Activated CD4-positive, CD25-positive, alpha-beta regulatory T cell (primary cell): ENCODE measurements at places on chromosomes 5 and 9.

GRCh38 chr9:128082151-128082550 lies 14.1 kb downstream of the SLC25A25 start:
- DNase-seq: no peak

- DNase-seq: no peak
These were observed 10.1 kb upstream of the PLPPR1 start for GRCh38 chr9:101018467-101018866.

- no peak for DNase-seq
These were observed 6.8 kb upstream of the S1PR3 start for GRCh38 chr9:88984543-88984883.

DNA sequence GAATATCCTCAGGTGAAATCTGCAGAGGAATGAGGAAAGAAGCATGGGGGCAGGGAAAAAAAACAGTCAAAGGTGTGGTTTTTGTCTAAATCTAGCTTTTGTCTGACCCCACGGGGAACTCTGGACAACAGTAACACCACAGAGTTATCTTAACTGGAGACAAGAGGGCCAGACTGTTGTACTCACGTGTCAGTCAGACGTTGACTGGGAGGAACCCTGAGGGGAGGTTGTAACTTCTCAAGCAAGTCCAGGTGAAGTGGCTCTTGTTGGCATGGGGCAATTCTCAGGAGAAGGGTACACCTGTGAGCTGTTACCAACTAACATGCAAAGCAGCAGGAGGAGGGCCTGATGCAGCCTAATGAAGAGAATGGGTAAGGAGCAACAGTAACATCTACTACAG lies 44.1 kb upstream of the SHISAL2B start:
- DNase-seq: no peak

- no peak for DNase-seq
These were observed 86.1 kb downstream of the ZNF354C start for GRCh38 chr5:179146277-179146676.

GRCh38 chr5:2193542-2194235 lies 311.0 kb upstream of the IRX4 start:
- no peak for DNase-seq

DNA sequence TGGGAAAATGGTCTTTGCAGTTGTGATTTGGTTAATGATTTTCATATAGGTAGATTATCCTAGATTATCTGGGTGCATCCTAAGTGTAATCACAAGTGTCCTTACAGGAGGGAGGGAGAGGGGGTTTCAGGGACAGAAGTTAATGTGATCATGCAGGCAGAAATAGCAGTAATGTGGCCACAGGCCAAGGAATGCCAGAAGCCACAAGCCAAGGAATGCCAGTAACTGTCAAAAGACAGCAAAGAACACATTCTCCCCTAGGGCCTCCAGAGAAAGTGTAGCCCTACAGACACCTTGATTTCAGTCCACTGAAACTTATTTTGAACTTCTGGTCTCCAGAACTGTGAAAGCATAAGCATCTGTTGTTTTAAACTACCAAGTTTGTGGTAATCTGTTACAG lies 2074.5 kb downstream of the MAT2B start:
- no peak for DNase-seq

DNA sequence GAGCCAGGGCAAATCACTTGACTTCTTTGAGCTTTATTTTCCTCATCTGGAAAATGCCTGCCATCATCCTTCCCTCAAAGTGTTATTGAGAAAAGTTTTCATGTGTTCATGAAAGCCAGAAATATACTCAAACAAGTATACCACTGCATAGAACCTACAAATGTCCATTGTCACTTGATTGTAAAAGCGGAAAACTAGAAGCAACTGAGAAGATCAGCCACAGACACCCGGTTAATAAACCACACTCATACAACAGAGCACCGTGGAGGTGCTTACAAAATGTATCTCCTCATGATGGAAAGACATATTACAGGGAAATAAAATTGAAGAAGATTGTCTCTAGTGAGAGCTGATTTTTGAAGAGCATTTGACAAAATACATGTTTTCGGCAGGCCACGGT lies 117.2 kb upstream of the MSX2 start:
- DNase-seq: no peak

DNA sequence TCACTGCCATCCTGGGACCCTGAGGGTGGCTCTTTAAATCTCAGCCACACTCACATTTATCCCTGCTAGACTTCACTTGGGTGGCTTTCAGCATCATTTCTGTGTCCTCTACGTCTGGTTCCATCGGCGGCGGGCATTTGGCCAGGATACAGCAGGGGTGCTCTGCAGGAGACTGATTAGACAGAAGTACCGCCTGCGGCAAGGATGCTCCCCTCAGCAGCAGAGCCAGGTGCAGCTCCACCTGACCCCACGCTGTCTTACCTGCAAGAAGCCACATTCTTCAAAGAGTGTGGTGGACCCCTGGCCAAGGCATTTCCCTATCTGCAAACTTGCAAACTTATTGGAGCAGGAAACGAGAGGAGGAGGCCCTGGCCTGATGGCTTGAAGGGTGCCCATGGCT lies 309.8 kb upstream of the IRX4 start:
- DNase-seq: no peak

- no peak for DNase-seq
These were observed 42.9 kb downstream of the TMEM38B start for GRCh38 chr9:105737205-105737604.

DNA sequence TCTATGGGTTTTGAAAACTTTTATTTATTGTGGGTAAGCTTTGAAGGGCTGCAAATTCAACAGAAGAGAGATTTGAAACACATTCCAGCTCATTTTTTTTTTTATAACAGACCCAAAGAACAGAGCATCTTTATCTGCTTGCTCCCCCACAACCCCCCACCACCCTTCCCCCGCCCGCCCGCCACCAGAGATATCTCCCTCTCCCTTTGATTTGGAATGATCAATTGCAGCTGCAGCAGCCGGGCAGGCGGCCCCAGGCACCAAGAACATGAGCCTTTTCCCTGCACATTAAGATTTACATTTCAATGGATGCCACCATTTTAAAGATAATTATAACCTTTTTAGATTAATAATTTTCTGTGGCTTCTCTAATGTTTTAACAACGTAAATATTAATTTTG lies 510.9 kb downstream of the ZNF608 start:
- no peak for DNase-seq

GRCh38 chr5:167284222-167284890 lies 1007.1 kb upstream of the WWC1 start:
- DNase-seq: no peak

- DNase-seq: no peak
These were observed 126.1 kb downstream of the NPR3 start for GRCh38 chr5:32837211-32837610.

GRCh38 chr9:764105-764524 lies 77.4 kb upstream of the DMRT1 start:
- no peak for DNase-seq

- DNase-seq: no peak
These were observed 28.4 kb downstream of the PAX5 start for GRCh38 chr9:37005517-37006140.

DNA sequence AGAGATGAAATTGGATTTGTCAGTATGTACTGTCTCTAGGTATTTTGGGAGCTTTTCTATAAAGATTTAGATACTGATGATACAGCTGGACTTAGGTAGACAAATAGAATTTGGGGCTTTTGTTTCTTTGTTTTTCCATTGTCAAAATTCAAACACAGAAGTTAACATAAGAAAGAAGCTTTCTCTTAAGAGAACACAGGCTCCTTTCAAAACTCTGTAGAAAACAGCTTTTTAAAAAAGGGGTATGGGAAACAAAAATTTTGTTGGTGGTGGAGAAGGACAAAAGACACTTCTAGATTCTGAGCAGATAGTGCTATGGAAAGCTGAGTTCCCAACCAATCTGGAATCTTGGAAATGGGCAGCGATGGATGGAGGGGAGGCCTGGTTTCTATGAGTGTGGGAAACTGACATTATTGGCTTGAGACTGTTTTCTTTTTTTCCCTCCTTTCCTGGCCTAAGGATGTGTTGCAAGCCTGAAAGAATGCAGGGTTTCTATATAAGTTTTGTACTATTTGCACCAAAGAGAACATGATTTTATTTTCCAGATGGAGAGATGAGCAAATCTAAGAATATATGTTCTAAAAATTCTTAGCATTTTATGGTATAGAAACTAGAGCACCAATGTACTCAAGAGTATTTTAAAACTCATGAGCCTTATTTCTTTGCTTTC lies 240.0 kb downstream of the PRR16 start:
- DNase-seq: no peak

DNA sequence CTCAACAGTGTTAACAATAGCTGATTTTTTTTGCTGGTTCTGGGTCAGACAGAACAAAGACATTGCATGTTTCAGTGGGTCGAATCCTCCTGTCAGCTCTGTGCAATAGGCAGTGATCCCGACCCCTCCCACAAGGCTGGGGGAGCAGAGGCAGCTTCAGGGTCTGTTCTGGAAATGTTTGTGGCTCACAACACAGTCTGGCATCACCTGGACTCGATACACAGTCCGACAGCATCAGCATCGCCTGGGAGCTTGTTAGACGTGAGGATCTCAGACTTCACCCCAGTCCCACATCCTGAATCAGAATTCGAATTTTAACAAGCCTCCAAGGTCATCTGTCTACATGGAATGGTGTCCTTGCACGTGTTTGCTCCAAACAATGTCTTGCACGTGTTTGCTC lies 384.7 kb downstream of the IRX2 start:
- no peak for DNase-seq

- no peak for DNase-seq
These were observed 60.2 kb upstream of the UNC5A start for GRCh38 chr5:176750144-176750543.

DNA sequence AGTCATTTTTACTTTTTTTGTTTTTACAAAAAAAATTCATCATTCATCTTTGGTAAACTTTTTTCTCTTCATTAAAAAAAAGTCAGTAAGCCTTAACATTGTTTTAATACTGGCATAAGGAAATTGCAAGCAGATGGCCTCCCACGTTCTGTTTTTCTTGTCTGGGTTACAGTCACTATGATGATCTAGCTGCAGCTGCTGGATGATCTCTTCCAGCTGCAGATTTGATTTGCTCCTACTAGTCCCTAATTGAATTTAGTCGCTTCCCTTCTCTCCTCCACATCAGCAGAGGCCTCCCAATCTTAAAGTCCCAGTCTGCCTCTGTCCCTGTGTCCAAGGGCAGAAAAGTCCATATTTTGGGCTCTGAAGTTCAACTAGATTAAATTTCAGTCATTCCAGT lies 106.8 kb upstream of the PTGER4 start:
- no peak for DNase-seq

GRCh38 chr5:127229185-127229889 lies 61.3 kb upstream of the MEGF10 start:
- DNase-seq: peak; percentile 8

GRCh38 chr5:94983861-94984535 lies 300.9 kb downstream of the MCTP1 start:
- no peak for DNase-seq

- no peak for DNase-seq
These were observed 115.3 kb downstream of the SLC1A3 start for GRCh38 chr5:36721664-36722235.

- DNase-seq: no peak
These were observed 1310.0 kb upstream of the C9orf72 start for GRCh38 chr9:28883234-28883633.

DNA sequence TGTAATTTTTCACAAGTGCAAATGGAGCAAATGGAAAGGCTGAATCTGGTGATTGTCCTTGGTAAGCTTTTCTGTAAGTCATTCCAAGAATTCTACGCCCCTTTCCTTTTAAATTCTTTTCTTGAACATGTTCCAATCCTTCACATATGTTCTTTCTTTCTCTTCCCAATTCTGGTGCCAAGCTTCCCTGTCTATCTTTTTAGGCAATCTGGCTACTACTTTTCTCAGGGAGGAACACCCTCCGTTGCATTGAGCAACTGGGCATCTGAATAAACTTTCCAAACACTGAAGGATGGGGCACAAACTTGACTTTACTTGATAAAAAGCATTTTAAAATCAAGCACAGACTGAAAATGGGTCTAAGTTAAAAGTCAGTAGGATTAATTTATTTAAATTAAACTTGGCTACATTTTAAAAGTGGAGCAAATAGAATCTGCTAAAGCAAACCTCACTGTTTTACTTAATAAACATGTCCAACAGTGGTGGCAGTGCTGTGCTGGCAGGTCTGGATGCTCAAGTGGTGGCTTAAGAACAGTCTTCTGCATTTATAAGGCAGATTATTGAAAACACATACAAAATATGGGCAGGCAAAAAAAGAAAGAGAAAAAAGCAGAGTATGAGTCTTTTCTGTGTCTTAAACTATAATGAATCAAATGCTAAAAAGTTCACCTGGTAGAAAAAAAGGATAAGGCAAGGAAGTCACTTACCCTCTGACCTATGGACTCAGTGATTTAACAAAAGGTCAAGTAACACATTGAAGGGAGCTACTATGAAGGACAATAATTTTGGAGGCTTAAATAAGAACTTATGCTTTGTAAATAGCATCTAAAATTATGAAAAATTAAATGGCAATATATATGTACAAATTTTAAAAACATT lies 5.4 kb downstream of the ELL2 start:
- DNase-seq: no peak

GRCh38 chr9:134561427-134562145 lies 80.0 kb upstream of the COL5A1 start:
- no peak for DNase-seq

- DNase-seq: no peak
These were observed 178.0 kb downstream of the NPR3 start for GRCh38 chr5:32889078-32889477.

GRCh38 chr5:159787837-159788236 lies 128.4 kb upstream of the ADRA1B start:
- DNase-seq: no peak

- DNase-seq: no peak
These were observed 123.0 kb upstream of the GRIA1 start for GRCh38 chr5:153367466-153367865.

DNA sequence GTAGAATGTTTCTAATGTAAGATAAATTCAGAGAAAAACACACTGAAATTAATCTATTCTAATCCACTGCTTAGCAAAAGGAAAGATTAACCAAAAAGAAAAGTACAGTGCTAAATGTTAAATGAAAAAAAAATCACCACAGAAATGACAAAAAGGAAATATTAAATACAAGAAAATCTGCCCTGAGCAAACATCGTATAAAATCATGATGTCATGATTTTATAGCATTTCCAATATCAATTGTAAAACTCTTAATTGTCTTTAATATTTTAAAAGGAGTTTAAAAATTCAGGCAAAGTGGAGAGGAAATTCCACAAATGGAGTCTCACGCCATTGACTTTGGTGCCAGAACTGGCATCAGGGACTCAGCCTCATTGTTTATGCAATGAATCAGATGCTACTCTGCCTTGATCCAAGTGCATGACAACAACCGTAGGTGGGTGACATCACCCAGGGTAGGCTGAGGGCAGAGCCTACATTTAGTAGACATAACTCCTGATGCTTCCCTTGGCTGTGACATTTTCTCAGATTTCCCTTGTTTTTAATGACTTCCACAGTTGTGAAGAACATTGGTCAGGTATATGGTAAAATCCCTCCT lies 696.8 kb downstream of the SEMA5A start:
- DNase-seq: no peak

DNA sequence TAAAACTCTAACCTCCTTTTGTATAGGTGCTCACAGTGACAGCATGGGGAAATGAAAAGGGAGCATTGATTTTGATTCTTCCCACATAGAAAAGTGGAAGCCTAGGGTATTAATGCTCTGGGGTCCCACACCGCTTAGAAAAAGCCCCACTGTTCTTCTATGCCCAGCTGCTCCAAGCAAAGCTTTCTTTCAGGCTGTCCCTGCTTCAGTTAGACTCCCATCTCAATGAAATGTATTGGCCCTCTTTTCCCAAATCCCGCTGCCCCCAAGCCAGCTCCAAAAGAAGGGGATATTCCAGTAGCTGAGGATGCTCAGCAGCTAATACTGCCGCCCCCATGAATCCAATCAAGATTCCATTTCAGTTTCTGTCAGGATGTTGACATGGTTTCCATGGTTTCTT lies 17.0 kb upstream of the CREBRF start:
- no peak for DNase-seq
